ENCODE measurements at places on chromosomes 3 and 15. TPM values are rescaled to one million over a fixed set of nuclear protein-coding genes. Genes with fewer than 3 reads are reported as not detected.

DNA sequence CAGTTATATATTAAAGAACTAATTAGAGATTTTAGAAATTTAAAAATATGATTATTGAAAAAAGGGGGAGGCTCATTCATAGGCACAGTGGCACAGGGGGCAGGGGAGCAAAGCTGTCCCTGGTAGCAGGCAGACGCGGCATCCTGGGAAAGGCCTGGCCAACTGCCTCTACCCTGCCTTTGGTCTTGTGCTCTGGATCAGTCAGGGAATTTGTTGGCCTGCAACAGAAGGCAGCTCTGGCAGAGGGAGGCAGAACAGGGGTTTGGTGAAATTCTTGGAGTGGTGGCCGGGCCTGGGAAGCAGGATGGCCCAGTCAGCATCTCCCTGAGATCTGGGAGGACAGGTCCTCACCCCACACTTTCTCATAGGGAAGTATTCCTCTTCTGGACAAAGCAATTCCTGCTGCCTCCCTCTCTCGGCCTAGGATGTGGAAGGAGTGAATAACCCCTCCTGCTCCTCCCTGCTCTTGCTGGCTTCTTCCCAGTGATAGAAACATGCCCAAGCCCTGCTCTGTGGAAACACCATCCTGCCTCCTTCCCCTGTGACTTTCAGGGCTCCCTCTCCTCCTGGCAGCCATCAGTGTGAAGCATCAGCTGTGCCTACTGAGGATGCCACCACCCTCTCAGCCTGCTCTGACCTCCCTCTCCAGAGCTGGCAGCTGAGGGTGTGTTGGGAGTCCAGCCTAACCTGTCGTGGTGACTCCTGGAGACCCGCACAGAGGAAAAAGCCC is 26.9 kb downstream of the PRR20G start:
- no peak for DNase-seq

- no peak for DNase-seq
Observed at GRCh38 chr3:166556955-166557354, 719.7 kb upstream of the BCHE start.

- no peak for DNase-seq
Observed at GRCh38 chr3:123766193-123767008, 117.7 kb downstream of the MYLK start.

DNA sequence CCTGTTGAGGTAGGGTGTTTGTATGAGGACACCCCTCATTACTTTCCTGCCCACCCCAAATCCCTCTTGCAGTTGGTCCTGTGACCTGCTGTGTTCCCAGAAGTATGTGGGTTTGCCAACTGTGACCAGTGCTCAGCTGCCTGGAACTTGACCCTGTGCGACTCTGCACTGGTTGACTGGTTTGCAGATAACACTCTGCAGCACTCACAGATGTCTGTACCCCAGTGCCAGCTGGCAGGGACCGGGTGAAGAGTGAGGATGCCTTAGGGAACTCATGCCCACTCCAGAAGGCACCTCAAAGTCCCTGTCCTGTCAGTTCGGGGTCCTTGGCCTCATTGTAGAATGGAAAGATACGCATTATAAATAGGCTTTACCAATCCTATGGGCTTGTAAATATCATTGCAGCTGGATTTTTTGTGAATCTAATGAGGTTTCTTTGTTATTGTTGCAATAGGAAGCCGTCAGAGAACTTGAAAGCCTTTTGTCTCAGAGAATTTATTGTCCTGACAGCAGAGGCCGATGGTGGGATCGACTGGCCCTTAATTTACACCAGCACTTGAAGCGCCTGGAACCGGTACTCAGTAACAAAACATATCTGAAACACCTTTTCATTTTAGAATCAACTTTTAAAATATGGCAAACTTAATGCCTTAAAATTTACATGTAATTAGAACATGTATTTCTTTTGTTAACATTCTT is 18.2 kb downstream of the FAN1 start:
- no peak for DNase-seq

DNA sequence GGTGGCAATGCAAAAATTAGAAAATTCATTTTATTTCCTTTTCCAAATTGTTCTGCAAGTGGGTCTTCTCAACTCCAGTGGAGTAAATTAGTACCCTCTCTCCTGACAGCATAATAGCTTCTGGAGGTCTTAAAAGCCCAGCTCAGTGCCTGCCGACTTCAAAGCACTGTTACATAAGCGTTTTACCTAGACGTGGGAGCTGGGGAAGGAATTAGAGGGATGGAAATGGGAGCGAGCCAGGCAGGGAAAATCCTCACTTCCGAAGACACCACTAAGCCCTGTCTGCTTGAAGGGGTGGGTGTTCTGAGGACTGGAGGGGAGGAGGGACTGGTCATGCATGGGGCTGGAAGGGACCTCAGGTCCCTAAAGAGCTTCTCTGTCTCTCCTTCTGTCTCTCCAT is 77.2 kb upstream of the SLC6A1 start:
- no peak for DNase-seq

Gene ABHD10
- 58.1 TPM for polyA plus RNA-seq

GRCh38 chr3:43783987-43784639 is 93.4 kb downstream of the ABHD5 start:
- DNase-seq = no peak

Data from right renal cortex interstitium (tissue), 3 donors.